ENCODE measurements at places on chromosomes 6 and 20.

DNA sequence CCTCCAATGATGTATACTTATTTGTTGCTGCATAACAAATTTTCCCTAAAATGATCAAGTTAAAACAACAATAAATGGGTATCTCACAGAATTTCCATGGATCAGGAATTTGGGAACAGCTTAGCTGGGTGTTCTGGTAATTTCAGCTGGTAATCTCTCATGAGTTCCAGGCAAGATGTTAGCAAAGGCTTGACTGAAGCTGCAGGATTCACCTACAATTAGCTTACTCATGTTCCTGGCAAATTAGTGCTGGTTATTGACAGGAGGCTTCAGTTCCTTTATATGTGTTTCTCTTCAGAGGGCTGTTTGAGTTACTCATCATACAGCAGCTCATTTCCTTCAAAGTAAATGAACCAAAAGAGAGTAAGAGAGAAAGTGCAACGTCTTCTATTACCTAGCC, 506.3 kb upstream of the IMPG1 start:
- no peak for DNase-seq

- DNase-seq, result no peak
These were observed 119.6 kb upstream of the DOK5 start for GRCh38 chr20:54355631-54356280.

GRCh38 chr6:116424001-116424400, 37.2 kb upstream of the CALHM6 start:
- no peak for DNase-seq

GRCh38 chr6:46271107-46271506, 100.3 kb upstream of the ENPP5 start:
- no peak for DNase-seq

GRCh38 chr20:7836076-7836475, 104.2 kb downstream of the HAO1 start:
- no peak for DNase-seq

- no peak for DNase-seq
These were observed 842.1 kb upstream of the ADGRB3 start for GRCh38 chr6:67792996-67793395.

- no peak for DNase-seq
These were observed at the start of gene C20orf141 for GRCh38 chr20:2814587-2815051. TSS of gene C20orf141 (plus strand) at chr20:2814987. CDS start at chr20:2815185, 198 bp downstream.

DNA sequence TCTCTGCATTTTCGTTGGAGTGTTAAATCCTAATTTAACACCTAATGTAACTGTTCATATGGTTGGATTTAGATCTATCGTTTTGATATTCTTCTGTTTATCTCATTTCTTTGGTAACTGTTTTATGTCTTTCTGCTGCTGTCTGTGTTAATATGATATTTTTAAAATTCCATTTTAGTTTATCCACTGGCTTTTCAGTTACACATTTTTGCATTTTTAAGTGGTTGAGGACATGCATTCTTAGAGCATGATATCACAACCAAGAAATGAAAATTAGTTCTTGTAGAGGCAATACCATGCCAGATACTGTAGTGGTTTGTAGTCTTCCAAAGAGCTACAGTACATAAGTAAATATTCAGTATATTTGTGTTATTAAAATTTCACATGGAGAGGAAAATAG, 58.6 kb downstream of the LIN28B start:
- no peak for DNase-seq

GRCh38 chr20:6104493-6105188, 18.2 kb downstream of the FERMT1 start:
- DNase-seq, result no peak

- no peak for DNase-seq
These were observed 12.4 kb upstream of the CSNK2A1 start for GRCh38 chr20:555976-556385.

- no peak for DNase-seq
These were observed 40.2 kb upstream of the CD83 start for GRCh38 chr6:14077193-14077867.

DNA sequence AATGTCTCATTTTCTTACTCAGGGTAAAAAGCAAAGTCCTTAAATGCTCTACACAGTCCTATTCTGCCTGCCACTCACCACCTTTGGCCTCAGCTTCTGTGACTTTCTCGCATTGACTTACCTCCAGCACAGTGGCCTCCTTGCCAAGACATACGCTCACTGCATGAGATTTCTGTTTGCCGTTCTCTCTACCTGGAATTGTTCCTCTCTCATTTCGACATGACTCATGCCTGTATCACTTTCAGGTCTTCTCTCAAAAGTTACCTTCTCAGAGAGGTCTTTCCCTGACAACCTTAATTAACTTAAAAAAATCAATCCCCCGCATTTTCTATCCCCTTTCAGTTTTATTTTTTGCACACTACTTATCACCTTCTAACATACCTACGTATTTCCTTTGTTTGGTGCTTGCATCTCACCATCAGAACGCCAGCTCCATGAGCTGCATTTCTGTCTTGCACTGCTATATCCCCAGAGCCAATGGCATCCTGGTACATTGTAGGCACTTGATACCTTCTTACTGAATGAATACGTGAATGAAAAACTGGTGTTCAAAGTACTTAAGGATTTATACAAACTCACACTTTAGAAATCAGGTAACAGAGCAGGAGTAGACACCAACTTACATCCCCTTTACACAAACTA, 24.5 kb downstream of the TENT5A start:
- peak; percentile 18 for DNase-seq

GRCh38 chr6:36139431-36139830, 9.1 kb downstream of the MAPK13 start:
- no peak for DNase-seq

- no peak for DNase-seq
These were observed 828 bp downstream of the TP53RK start for GRCh38 chr20:46688151-46689081.

DNA sequence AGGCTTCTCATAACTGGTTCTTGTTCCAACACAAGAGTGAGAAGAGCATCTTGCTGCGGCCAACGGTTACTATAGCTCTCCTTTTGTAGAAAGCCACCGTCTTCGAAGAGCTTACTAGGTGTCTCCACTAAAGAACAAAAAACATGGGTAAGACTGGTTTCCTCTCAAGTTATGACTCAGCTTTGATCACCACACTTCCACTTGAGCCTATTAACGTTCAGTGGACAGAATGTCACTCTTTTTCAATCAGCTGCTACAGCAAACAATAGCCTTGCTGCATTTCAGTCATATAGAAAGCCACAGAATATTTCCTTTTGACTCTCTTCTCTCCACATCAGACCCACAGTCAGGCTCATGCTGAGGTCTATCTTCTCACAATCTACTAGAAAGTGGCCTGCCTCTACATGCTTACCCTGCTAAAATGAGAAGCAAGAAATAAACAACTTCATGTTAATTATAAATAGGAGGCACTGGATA, 243.5 kb upstream of the PREP start:
- DNase-seq, result peak; percentile 95

- no peak for DNase-seq
These were observed 44.9 kb upstream of the CEP85L start for GRCh38 chr6:118696271-118696670.

DNA sequence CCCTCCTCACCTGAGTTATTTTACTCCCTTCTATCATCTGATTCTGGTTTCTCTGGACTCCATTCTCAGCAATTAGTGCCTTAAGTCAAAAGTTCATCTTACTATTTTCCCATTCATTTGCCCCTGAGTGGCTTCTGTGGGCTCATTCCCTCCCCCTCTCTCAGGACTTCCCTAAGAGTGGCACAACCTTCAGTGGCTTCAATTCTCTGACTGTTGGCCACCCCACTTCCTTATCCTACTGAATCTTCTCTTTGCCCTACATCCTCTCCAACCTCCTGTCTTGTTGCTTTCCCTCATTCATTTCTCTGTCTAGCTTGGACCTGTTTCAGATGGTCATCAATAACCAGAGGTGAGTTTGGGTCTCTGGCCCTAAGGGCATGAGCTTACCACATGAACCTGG, 61.1 kb upstream of the GLP1R start:
- no peak for DNase-seq

- no peak for DNase-seq
These were observed 1371.5 kb downstream of the EPHA7 start for GRCh38 chr6:92047860-92048259.

- DNase-seq, result no peak
These were observed 1034.9 kb downstream of the EYS start for GRCh38 chr6:64672131-64672530.

DNA sequence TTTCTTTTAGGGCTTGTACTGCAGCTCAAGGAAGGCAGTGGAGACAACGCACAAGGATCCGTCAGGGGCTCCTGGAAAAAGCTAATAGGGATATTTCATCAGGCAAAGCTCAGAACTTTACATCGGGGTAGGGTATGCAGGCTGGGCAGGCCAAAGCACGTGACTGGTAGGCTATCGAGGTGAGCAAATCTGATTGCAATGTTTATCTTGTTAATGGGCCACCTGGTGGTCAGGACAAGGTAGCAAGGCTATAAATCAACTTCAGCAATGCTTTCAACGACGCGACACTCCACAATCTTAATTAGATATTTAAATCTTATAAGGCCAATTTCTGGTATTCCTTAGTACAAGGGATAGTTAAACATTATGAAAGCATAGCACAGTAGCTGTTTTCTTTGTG, 1302.8 kb upstream of the EYS start:
- no peak for DNase-seq

DNA sequence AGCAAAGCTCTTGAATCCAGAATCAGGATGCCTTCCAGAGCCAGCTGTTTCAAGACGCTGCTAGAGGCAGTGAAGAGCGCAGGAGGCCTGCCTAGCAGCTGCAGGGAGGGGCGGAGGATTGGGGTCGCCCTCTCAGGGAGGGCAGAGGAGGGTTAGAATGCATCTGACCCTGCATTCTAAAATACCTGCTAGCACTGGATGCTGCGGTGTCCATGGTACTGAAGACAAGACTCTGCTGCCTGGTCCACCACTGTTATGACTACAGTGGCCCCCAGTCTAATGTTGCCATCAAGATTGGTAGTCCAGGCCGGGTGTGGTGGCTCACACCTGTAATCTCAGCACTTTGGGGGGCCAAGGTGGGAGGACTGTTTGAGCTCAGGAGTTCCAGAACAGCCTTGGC, 193.7 kb upstream of the PROKR2 start:
- no peak for DNase-seq

- no peak for DNase-seq
These were observed 203.3 kb upstream of the IMPG1 start for GRCh38 chr6:76275746-76276145.

DNA sequence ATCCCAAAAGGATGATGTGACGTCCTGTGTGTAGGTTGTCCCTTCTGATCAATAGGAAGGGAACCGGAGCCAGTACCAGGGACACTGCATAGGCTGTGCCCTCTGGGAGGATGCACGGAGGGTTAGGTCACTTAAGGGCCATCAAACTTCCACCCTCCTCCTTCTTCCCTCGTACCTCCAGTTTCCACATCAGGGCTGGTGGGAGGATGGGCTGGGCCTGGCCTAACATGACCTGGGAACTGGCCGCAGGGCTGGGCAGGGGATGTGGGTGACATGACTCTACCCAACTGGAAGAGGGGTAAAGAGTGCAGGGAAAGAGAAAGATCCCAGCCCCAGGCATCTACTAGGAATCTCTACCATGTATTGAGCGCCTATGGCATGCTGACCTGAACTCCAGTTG, 46.2 kb upstream of the MDGA1 start:
- no peak for DNase-seq

GRCh38 chr6:56144538-56145324, 102.6 kb downstream of the COL21A1 start:
- DNase-seq, result no peak

- no peak for DNase-seq
These were observed 62.1 kb downstream of the TBXT start for GRCh38 chr6:166105341-166106075.

GRCh38 chr6:111572216-111572706, 33.4 kb downstream of the TRAF3IP2 start:
- no peak for DNase-seq

DNA sequence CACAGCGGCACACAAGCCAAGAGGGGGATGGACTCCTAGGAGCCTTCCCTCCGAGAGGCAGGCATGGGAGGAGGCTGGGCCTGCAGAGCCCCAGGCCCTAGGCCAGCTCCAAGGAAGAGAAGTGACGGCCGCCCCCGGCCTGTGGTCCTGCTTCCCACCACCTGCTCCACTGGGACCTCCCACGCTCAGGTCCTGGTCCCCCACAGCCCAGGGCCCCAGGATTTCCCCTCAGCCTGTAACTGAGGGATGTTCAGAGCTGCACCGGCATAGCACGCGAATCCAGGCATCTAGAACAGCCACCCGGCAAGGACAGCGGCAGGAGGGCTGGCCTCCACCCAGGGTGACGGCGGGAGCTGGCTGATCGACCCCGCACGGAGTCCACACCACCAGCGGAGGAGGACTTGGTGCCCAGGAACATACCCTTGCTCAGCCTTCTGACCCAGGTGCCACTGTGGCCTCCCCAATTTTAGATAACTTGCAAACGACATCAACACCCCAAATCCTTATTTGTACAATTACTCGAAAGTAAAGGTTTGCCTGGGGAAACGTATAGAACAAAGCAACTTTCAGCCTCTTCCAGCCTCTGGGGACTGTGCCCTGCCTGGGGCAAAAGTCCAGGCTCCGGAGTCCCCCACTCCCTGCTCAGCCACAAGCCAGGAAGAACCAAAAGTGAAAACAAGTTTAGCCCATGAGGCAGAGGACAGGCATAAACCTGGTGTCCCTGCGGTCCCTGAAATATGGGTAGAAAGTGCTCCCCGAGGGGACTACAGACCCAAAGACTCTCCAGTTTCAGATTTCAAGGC, 3.5 kb downstream of the GATA5 start:
- DNase-seq, result no peak

DNA sequence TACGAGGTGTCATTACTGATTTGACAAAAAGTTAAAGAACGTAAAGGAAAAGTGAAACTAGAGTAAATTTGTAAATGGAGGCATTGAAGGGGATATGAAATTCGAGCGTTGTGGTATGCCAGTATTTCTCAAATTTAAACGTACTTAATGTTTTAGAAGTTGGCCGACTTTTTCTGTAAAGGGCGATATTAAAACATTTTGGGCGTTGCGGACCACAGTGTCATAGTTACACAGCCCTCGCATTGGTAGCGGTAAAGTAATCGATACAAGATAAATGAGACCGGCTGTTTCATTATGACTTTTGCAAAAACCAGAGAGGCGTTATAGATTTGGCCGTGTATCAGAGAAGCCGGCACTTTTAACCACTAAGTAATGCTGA, 39.6 kb downstream of the OR2B2 start:
- peak; percentile 83 for DNase-seq

DNA sequence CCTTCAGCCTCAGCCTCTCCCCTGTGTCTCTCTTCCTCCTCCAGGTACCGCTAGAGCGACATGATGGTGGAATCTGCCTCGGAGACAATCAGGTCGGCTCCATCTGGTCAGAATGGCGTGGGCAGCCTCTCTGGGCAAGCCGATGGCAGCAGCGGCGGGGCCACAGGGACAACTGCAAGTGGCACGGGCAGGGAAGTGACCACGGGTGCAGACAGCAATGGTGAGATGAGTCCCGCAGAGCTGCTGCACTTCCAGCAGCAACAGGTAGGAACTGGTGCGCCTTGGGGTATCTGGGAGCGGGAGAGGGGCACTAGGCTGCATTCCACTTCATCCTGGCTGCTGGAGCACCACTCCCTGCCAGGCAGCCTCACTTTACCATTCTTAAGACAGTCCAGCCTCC, 19.5 kb downstream of the FOXP4 start:
- DNase-seq, result no peak

- no peak for DNase-seq
These were observed 110.9 kb downstream of the GMDS start for GRCh38 chr6:2134554-2134953.

Data from activated CD4-positive, alpha-beta T cell treated with anti-CD3 and anti-CD28 coated beads, Interleukin-2, Interleukin-6, amounts not matched to agents 100 ng/mL and 50 ng/mL, durations not matched to agents 16 hours and 8 hours (primary cell).